ENCODE measurements at places on chromosomes 16 and 17.

- DNase-seq: peak; percentile 30
Observed at GRCh38 chr16:85928401-85928820, 29.4 kb downstream of the IRF8 start.

DNA sequence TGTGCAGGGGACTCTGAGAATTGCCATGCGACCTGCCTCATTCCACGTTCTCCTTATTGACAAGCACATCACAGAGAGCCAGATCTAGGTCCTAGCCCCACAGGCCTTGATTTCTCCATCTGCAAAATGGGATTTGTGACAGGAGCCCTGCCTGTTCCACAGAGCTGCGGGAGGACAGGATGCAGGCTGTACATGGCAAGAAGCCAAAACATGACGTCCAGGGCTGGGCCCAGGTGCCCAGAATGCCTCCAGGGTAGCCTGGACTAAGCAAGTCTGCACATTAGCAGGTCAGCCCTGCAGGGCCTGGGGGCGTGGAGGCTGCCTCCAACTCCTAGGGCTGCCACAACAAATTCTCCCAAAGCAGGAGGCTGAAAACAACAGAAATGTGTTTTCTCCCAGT, 235.7 kb upstream of the SDK2 start:
- DNase-seq: no peak

DNA sequence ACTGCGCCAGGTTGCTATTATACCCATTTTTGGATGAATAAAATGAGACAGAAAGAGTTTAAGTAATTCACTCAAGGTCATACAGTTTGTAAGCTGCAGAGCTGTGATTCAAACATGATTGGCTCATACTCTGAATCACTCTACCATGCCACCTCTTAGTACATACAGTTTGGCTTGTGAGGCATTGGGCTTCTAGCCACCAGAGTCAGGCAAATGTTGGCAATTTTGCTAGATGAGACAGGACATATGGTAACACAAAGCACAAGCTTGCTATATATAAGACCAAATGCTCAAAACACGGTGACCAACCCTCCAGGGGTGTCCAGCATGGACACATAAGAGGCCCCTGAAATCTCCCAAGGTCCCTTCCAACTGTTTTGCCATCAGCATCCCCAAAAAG, 236.0 kb upstream of the IRX5 start:
- no peak for DNase-seq

- DNase-seq: no peak
Observed at GRCh38 chr17:68459037-68459639, 1.8 kb upstream of the WIPI1 start.

- no peak for DNase-seq
Observed at GRCh38 chr17:67624886-67625656, 92.7 kb upstream of the NOL11 start.

- DNase-seq: no peak
Observed at GRCh38 chr16:75606507-75606906, 16.6 kb downstream of the ADAT1 start.

DNA sequence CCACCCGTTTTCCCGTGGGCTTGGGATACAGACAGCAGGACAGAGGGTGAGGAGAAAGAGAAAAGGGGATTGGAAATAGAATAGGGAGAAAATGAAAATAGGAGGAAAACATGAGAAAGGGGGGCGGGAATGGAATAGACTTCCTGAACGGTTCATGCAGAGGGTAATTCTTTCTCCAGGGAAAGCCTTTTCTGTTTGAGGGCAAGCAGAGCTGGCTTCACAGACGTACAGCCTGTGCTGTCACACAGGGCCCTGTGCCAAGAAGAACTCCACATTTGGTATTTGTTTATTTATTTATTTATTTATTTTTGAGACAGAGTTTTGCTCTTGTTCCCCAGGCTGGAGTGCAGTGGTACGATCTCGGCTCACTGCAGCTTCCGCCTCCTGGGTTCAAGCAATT, 12.0 kb downstream of the MILR1 start:
- DNase-seq: no peak

GRCh38 chr17:77527409-77527808, 386.6 kb downstream of the SEC14L1 start:
- no peak for DNase-seq

DNA sequence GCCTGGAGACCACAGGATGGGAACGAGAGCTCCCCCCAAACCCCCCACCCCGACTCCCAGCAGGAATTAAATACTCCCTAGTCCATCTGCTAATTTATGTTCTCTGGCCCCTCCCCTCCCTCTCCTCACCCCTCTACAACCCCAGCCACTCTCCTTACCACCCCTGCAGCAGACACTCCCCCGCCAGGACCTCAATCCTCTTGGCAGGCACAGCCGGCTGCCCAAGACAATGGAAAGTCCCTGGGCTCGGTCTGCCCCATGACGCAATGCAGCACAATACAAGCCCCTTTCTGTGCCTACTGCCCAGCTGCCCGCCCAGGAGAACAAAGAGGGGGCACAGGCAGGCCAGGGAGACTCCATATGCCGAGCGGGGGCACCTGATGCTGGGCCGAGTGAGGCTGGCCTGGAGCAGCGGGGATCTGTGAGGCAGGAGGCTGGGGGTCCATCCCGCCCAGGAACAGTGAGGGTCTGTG, 30.3 kb upstream of the CDC42EP4 start:
- peak; percentile 38 for DNase-seq

- DNase-seq: no peak
Observed at GRCh38 chr17:73902416-73903181, 258.4 kb upstream of the SDK2 start.

DNA sequence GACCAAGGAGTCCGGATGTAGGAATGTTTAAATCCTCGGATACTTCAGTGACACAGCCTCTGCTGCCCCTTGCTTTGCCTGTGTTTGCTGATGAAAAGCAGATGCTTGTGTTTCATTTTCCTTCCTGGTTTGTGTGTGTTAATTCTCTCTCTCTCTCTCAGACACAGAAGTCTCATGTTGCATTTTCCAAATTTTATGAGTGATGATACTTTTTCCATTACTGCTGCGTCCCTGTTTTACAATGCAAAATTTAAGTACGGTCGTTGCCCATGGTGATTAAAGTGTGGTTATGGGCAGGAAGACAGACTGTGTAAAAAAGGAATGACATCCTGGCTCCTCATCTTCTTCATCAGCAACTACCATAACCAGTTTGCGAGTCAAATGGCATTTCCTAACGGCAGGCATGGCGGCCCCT, 5.7 kb downstream of the RMI2 start:
- DNase-seq: no peak

DNA sequence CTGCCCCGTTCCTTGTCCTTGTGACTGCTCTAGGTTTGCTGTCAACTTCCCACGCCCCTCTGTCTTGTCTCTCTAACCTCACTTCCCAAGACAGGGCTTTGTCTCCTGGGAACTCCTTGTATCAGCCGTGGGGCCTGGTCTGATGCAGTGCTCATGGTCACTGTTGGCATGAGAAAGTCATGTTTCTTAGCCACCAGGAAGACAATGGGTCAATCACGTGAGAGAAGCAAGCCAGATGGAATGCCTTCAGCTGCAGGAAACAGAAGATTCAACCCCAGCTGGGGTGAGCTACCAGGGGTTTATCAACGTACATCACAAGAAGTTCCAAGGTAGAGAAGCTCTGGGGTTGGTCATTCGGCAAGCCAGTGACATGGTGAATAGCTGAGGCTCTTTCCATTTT, 116.6 kb downstream of the IRF8 start:
- DNase-seq: no peak

DNA sequence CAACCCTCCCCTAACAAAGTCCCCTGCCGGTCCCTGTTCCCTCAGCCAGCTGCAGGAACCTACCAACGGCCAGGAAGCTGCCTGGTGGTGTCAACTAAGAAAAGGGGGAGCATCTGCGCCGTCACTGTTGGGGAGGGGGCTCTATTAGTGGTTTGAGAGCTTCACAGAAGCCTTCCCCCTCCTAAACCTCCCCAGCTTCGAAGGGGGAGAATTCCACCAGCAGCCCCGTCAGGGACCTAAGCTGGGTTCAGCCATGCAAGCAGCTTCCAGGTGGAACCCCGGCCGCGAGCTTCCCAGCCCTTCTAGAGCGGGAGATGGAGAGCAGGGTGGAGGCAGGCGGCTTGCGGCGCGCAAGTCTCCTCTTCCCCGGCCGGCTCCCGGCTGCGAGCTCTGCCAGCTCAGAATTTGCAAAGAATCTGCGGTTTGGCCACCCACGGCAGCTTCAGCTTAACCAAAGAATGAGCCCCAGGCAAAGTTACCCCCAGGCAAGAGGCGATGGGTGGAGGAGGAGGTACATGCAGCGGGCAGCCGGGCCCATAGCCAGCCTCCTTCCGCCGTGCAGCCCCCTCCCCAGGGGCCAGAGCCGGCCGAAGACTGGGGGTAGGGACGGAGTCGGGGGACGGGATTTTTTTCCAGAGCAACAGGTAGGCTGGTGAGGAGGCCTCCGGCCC, 33.7 kb downstream of the DDX19A start:
- DNase-seq: no peak

DNA sequence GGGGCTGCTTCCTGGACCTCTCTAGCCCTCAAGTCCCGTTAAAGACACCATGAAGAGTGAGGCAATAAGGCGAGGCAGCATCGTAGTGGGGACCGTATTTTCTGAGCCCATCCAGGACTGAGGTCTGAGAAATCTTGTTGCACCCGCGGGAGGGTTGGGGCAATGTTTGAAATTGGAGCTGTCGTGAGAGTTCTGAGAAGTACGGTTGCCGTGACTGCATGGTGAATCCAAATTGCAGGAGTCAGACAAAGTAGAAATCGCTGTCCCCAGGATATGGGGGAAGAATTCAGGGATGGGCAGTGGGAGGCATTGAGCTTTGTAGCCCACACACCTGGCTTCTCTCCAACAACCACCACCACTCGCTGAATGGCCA, 42.0 kb upstream of the RPL38 start:
- no peak for DNase-seq

GRCh38 chr17:63703556-63704258, 3.8 kb upstream of the LIMD2 start:
- DNase-seq: no peak

- DNase-seq: no peak
Observed at GRCh38 chr17:1639549-1640180, 5.9 kb downstream of the SCARF1 start.

- DNase-seq: no peak
Observed at GRCh38 chr17:7579001-7579833, at the start of gene CD68. TSS of gene CD68 (plus strand) at chr17:7579638. CDS start at chr17:7579678, 40 bp downstream.

DNA sequence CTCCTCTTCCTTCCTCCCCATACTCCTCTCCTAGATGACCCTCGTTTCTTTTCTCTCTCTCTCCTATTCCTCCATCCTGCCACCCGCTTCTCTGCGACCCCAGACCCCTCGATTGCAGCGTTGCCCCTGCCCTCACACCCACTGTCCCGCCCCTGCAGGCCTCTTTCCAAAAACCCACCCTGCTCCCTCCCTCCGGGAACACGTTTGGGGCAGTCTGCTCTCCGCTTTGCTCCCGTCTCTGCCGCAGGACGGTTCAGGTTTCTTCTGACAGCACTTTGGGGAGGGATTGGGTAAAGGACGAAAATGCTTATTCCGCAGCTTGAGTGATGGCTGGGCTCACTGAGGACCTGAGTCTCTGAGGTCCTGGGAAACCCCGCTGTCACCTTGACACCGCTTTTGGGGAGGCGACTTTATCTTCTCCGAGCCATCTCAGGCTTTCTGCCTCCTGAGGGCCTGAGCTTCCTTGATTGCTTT, 690 bp downstream of the NDE1 start:
- DNase-seq: no peak

- no peak for DNase-seq
Observed at GRCh38 chr17:28598389-28598788, 436 bp downstream of the SPAG5 start.

DNA sequence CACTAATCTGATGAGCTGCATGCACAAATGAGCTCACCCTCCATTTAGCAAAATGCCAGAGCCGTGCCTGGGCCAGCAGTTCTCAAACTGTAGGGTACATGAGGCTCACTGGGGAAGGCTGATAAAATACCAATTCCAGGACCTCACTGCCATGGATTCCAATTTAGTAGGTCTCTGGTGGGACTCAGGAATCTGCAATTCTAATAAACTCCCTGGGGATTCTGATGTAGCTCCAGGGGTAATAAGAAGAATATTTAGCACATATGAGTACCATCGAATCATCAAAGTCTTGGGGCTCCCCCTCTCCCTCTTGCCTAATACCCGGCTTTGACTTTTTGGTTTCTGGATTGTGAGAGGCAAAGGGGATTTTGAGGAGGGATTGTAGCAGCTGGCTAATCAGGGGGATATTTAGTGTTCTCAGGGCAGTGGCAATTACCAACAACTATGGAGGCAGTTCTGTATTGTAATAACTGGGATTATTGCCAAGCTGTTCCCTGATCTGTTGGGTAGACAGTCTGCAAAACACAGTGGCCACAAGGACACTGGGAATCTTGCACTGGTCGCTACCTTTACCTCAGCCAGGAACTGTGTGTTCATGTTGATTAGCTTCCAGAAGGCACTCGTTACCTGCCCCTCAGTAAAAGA, 140.4 kb downstream of the SHISA9 start:
- no peak for DNase-seq

GRCh38 chr16:21302898-21303528, 24.9 kb upstream of the CRYM start:
- no peak for DNase-seq

GRCh38 chr16:48583075-48584065, 26.6 kb downstream of the N4BP1 start:
- no peak for DNase-seq

DNA sequence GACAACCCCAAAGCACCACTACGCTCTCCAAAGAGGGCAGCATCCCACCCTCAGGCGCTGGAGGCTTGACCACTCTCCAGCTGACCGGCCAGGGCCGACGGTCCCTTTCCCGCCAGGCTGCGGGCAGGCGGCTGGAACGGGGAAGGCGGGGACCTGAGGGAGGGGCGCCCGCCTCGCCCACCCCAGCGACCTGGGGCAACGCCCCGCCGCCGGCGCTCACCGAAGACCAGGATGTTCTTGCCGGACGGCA, 431 bp downstream of the DYNC1LI2 start:
- DNase-seq: no peak

DNA sequence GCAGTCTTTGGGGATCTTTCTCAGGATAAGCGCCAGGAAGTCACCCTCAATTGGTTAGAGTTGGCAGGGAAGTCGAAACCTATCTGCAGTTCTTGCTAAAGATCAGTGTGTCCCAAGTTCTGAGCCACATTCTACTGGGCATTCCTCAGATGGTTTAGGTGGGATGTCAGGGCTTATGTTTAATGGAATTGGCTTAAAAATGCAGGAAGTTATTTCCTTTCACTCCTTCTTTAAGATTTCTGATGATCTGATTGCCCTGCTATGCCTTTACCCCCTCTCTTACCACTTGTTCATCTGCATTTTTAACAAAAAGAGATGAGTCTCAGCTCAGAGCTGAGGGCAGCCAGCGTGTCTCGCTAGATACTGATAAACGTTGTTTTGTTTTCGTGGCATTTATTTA, 30.8 kb downstream of the FOXL1 start:
- no peak for DNase-seq

All from cerebellum (tissue), 4 donors.